ENCODE measurements at places on chromosomes 13 and 19.

DNA sequence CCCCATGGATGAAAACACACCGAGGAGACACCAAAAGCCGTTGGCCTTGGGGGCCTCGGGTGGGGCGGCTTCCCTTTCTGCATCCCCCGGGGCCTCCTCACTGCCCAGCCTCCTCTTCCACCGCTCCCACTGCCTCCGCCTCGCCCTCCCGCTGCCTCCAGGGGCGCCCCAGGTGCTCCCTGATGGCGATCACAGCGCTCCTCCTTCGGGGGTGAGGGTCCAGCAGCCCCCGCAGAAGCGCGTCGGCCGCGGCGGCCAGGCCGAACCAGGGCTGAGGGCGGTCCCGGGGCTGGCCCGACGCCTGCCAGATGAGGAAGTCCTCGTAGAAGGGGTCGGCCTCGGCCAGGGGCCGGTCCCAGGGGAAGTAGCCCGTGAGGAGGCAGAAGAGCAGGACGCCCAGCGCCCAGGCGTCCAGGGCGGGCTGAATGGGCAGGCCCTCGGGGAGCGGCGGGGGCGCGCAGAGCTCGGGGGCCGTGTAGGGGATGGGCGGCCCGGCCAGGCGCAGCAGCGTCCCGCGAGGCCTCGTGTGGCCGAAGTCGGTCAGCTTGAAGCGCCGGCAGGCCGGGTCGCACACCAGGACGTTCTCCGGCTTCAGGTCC, 7.2 kb downstream of the SBK2 start:
- DNase-seq: no peak

GRCh38 chr13:64709079-64709478, 2521.1 kb downstream of the PCDH9 start:
- no peak for DNase-seq

GRCh38 chr13:21219036-21219381, 42.6 kb downstream of the MRPL57 start:
- no peak for DNase-seq

GRCh38 chr19:15913384-15913783, 15.5 kb upstream of the CYP4F2 start:
- no peak for DNase-seq

DNA sequence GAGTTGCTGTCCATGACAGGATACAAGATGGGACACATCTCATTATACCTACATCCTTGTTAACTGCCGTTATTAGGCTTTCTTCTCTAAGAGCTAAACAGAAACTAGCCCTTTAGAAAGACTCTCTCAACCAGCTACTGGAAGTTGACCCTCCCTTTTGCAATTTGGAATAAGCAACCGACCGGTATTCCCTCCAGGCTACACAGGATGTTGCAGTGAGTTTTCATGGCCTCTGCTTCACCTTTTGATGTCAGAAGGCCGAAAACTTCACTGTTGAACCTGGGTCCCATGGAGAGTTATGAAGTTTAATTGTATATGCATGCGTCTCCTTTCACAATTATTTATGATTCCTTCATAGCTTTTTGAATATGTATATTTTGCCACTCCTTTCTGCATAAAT, 1042.5 kb upstream of the SPRY2 start:
- DNase-seq: no peak

GRCh38 chr13:24141333-24141910, 19.1 kb upstream of the SPATA13 start:
- no peak for DNase-seq

- DNase-seq: no peak
These were observed 16.3 kb downstream of the MYO9B start for GRCh38 chr19:17091758-17092333.

DNA sequence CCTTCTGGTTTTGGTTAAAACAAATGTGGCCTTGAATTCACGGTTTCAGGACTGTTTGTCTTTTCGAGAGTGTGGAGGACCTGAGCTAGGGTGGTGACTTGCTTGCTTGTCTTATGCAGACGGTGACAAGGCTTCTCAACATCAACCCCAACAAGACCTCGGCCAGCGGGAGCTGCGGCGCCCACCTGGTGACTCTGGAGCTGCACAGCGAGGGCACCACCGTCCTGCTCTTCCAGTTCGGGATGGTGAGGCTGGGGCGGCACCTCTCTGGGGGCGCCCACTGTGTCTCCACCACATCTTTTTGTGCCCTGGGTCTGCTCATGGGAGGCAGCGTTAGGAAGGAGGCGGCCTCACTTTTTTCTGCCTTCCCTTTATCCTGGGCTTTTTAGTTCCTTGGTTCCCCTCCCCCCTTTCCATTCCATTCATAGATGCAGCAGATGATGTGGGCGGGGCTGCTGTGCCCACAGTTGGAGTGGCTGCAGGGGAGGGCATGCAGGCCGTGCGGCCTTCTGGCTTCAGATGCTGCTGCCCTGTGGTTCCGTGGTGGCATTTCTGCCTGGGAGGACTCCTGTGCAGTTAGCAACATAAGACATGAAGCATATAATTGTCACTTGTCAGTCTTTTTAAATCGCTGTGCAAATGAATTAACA, 23.3 kb downstream of the LAMP1 start:
- DNase-seq: no peak

DNA sequence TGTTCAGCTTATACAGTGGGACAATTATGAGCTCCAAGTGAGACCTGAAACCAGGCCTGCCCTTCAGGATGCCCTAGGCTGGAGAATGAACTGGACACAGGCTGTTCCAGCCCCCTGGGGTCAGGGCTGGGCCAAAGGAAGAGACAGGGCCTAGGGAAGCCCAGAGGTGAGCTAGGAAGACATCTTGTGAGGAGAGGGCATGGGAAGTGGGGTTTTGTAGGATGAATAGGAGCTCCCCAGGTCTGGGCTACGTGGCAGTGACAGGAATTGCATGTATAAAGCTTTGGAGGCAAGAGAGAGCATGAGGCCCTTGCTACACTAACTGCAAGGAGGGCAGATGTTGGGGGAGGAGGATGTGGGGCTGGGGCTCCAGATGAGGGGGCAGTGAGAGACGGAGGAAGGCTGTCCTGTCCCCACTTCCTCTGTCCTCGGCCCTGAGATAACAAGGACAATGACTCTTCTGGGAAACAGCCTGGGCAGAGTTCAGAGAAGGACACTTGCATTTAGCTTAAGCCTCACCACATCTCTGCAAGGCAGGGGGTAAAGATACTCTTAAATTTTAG, 1.5 kb upstream of the TBXA2R start:
- DNase-seq: no peak

GRCh38 chr13:19860884-19861655, 2.4 kb downstream of the ZMYM5 start:
- no peak for DNase-seq

DNA sequence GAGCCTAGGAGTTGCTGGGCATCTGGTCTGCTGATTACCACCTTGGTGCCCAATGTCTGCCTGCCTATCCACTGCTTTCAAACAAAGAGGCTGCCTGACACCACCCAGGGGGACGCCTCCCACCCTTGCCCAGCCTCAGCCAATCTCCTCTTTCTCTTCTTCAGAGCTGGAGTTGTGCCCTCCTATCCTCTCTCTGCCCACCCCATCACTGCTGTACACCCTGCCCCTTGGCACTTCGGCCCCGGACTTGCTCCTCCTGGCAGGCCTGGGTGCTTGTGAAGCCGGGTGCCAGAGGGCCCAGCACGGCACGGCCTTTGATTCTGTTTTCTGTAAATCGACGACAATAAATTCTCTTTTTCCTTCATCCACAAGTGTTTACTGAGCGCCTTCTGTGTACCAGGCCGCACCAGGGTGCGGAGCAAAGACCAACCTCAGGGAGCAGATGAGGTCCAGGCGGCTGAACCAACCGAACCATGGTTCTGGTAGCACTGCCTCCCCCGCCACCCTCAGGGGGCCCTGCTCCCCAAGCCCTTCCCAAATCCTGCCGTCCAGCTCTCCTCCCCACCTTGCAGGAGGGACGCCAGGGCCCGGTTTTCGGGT, 5.0 kb downstream of the RNF225 start:
- DNase-seq: no peak

DNA sequence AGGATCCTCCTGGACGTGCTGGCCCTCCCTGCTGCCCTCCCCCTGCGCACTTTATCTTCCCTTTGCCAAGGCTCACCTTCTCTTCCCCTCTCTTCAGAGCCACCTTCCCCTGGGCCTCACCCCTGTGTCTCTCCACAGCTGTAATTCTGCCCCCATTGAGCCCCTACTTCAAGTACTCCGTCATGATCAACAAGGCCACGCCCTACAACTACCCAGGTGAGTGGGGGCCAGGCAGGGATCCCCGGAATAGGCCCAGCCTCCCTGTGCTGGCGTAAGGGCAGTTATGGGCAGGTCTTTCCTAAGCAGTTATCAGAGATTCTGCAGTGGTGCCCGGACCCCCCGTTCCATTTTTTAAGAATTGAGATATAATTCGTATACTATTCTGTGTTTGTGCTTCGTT, 3.1 kb downstream of the NDUFA3 start:
- no peak for DNase-seq

Measured in T-helper 9 cell (primary cell).